ENCODE measurements at places on chromosomes 11 and 22.

- no peak for DNase-seq
These were observed 19.1 kb downstream of the KCNC1 start for GRCh38 chr11:17753641-17754040.

GRCh38 chr11:124669193-124669592 is 4.3 kb downstream of the SIAE start:
- DNase-seq = peak; percentile 63

DNA sequence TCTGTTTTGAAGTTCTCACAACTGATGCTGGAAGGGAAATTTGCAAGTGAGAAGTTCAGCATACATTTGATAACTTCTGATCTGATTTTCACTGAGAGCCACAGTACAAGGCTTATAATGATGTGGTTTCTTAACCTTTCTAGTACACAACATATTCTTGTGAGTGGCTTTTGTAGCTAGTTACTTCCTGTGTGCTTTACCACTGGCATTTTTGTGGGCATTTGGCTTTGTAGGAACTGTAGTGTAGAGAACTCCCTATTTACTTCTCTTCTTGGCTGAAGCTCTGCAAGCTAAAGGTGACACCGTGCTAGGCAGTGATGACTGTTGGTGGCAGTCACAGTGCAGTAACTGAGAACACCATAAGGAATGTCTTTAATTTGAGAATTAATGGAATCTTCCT is 14.9 kb downstream of the USP47 start:
- no peak for DNase-seq

GRCh38 chr11:66589996-66590675 is 2.7 kb downstream of the CCDC87 start:
- no peak for DNase-seq

DNA sequence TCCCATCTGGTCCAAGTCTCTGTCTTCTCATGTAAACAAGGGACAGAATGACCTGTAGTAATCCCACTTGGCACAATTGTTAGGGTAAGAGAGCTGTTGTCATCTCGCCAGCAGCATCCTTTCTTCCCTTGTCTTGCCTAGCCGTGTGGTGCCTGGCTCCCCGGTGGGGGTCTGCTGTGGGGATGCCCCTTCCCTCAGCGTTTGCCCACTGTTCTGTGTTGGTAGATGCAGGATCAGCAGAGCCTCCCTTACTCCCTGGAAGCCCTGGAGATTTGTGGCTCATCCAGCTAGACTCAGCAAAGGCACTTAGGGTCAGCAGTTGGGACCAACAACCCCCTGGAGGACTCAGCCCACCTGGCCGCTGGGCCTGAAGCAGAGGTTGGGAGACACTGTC is 13.0 kb downstream of the ACO2 start:
- DNase-seq = no peak

GRCh38 chr11:83151274-83151977 is 5.5 kb upstream of the PCF11 start:
- DNase-seq = no peak

DNA sequence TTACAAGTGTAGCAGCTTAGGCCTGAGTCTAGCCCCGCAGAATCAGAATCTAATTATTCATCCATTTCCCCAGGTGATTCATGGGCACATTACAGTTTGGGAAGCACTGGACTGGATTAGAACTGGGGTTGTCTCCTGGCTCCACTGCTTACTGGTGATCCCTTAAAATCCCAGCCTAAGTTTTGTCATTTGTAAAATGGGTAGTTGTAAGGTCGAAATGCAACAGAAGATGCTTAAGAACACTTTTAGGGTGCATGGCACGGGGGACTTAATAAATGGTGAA is 1.3 kb downstream of the STX3 start:
- peak; percentile 36 for DNase-seq

DNA sequence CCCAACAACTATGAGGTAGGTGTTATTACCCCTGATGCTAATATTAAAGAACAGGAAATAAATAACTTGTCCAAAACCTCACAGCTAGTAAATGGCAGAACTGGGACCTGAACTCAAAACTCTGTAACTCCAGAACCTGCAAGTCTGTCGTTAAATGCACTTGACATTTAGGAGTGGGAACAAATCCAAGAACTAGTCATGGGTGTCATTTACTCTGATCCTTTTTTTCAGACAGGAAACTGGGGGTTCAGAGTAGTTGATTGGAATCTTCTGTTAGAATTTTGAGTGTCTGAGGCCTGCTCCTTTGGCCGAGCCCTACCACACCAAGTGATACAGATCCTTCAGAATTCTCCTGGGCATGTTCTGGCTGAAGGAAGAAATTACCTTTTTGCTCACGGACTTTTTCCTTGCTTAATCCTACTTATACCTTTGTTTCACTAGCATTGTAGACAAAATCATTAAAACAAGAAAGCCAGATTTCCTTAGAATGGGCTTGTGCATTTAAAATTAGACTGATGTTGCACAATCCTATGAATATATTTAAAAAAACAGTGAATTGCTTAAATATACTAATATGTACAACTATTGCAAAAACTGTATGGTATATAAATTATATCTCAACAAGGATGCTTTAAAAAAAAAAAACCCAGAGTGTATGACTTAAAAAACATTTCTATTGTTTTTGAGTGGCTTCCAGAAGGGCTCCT is 1.4 kb upstream of the YAP1 start:
- DNase-seq = no peak

- no peak for DNase-seq
These were observed 90.2 kb downstream of the OPCML start for GRCh38 chr11:133441964-133442660.

Data from suppressor macrophage treated with lipopolysaccharide for 1 hour (primary cell).